ENCODE measurements at places on chromosomes 1 and 21.

- DNase-seq = no peak
These were observed 50.5 kb downstream of the PDE9A start for GRCh38 chr21:42703965-42704364.

GRCh38 chr1:91645031-91645430 lies 144.4 kb downstream of the CDC7 start:
- DNase-seq = no peak

DNA sequence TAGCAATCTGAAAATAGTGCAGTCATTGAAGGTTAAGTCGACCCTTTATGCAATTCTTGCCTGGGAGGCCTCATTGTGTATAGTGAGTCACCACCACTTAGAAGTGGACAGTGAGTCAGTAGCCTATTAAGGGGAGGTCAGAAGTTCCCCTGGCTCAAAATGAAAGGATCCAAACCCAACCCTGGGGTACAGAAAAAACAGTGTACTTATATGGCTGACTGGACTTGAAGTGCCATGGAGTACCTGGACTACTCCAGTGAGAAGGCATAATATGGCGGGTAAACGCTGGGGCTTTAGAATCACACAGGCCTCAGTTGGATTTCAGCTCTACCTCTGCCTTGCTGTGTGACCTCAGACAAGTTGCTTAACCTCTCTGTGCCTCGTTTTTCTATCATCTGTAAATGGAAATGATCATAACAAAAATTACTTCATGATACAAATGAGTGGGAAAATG lies 2.2 kb upstream of the BCL9 start:
- no peak for DNase-seq

- DNase-seq = no peak
These were observed 82.5 kb upstream of the MPC2 start for GRCh38 chr1:168019407-168019806.

- no peak for DNase-seq
These were observed 119.1 kb downstream of the ERG start for GRCh38 chr21:38379147-38379546.

DNA sequence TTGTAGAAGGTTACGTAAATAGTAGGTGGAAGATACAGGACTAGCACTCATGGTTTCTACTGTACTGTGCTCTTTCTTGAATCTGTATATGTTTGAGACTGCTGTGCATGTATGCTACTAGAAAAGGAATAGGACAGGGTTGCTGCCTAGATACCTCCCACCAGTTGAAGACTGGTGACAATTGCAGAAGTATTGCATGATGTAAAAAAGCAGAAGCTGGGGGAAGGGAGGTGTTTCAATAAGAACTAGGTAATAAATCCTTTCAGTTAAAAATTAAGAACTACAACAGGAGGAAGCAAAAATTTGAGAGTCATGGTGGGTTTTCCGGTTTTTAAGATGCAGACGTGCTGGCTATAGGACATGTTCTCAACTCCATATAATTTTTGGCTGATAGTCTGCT lies 88.1 kb downstream of the CCDC30 start:
- no peak for DNase-seq

DNA sequence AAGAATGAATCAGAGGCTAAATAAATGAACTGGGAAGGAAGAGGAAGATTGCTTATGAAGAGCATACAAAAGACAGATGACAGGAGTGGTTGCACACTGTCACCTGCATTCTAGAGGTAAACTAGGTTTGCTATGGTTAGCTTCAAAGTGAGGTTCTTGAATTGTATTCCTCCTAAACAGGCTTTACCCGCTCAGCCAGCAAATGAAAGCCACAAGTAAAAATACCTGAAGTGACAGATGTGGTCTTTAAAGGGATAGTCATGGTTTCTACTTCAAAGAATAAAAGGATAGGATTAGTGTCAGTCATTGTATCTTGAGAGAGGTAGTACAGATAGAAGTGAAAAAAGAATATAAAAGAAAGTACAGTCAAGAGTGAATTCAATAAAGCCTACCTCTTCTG lies 32.4 kb upstream of the PRDX6 start:
- DNase-seq = no peak

GRCh38 chr1:35377555-35377954 lies 109.0 kb downstream of the ZMYM4 start:
- DNase-seq = no peak

DNA sequence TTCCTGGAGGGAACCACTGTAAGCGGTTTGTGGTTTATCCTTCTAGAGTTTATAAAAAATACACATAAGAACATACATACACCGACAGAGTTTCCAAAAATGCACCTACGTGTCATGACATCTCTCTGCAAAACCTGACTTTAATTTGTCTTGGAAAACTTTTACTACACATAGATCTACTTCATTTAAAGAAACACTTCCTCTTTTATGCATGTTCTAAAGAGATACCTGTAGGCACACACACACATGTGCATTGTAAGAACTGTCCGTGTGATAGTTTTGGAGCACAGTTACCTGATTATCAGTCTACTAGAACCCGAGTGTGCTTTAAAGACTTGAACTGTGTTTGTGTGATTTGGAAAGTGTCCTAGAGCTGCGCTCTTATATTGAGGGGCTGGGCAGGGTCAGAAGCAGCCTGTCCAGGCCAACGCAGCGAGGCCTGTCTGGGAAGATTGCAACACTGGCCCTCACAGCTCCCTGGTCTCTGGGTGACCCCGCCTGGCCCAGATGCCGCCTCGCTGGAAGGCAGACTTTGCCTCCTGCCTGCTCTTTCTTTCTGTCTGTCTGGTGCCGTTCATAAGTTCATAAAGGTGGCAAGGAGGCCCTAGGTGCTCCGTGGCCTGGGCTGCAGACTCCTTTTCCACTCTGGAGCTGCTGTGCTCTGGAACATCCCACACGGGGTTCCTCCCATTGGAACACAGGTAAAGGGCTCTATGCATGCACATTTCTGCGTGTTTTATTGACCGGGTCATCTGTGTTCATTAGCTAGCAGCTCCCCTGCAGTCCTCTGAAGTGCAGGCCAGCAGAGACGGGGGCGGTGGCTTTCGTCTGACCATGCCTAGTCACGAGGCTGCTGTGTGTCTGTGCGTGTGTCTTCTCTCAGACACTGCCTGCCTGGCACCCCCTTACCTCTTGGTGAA lies 46.3 kb downstream of the AGPAT3 start:
- DNase-seq = no peak
